ENCODE measurements at places on chromosomes 12 and 14. TPM values are rescaled to one million over a fixed set of nuclear protein-coding genes. Genes with fewer than 3 reads are reported as not detected.
A peak's percentile ranks its signal among the peaks of the same experiment; 100 is the strongest.

DNA sequence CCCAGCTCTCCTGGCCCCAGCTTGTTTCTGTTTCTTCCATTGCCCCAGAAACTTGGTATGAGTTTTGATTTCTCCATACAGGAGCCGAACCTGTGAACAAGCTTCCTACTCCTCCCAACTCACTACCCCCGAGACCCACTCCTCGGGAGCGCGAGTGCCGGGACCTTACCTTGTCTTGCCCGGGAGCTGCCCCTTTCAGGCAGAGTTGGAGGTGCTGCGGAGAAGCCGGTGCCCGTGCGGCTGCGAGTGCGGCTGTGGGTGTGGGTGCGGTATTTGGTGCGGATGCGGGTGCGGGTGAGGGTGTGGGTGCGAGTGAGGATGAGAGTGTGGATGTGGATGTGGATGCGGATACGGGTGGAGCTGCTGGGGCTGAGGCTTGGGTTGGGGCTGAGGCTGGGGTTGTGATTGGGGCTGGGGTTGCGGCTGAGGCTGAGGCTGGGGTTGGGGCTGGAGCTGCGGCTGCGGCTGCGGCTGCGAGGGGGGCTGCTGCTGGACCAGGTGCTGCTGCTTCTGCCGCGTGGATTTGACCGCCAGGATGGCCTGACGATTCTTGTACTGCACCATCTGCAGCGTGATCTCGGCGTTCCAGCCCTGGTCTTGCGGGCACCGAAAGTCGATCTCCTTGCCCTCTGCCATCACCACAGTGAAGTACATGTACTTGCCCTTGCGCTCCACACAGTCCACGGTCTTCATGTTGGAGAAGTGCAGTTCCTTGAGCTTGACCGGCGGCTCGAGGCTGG lies 1.1 kb downstream of the PHLDA1 start:
- peak overlapping the region; percentile 89 for H3K27ac ChIP-seq
- peaks cover 40% of the 10 kb centered on the region for H3K4me1 ChIP-seq
- no peaks in the 10 kb centered on the region for H3K27me3 ChIP-seq
- DNase-seq = peak; percentile 55
- peaks cover 54% of the 10 kb centered on the region for H3K36me3 ChIP-seq

- H3K4me1 ChIP-seq = peaks cover 16% of the 10 kb centered on the region
- H3K4me3 ChIP-seq = no peak overlapping the region
- H3K36me3 ChIP-seq = no peaks in the 10 kb centered on the region
- H3K27me3 ChIP-seq = no peaks in the 10 kb centered on the region
Observed at GRCh38 chr12:105417732-105418131, 87.2 kb downstream of the C12orf75 start.

- H3K27me3 ChIP-seq = no peaks in the 10 kb centered on the region
- H3K4me3 ChIP-seq = no peak overlapping the region
- H3K36me3 ChIP-seq = peaks cover 90% of the 10 kb centered on the region
- peak overlapping the region; percentile 2 for H3K27ac ChIP-seq
- peaks cover 10% of the 10 kb centered on the region for H3K4me1 ChIP-seq
- DNase-seq = no peak
Observed at GRCh38 chr12:4663971-4664505, 15.1 kb downstream of the NDUFA9 start.

GRCh38 chr12:53308276-53308675 lies 8.8 kb downstream of the MYG1 start:
- H3K4me1 ChIP-seq = no peaks in the 10 kb centered on the region
- H3K36me3 ChIP-seq = peaks cover 49% of the 10 kb centered on the region

- no peak overlapping the region for H3K4me3 ChIP-seq
- no peak overlapping the region for H3K27ac ChIP-seq
- no peaks in the 10 kb centered on the region for H3K36me3 ChIP-seq
- H3K27me3 ChIP-seq = no peaks in the 10 kb centered on the region
- DNase-seq = no peak
- H3K4me1 ChIP-seq = no peaks in the 10 kb centered on the region
Observed at GRCh38 chr14:62956413-62956812, 88.8 kb downstream of the KCNH5 start.

DNA sequence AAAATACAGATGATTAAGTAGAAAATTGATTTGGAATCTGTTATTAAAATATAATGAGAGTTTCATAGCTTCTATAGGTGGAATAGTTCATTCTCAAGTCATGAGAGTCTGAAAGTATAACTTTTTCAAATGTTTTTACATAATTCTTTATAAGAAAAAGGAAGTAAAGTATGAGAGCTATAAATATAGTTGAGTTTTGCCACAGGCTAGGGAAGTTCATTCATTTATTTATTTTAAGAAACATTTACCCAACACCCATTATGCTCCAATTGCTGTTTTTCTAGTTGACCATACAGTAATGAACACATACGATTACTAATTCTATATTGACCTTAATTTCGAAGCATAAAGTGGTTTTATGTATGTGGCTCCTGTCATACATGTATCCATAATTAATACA lies 24.8 kb downstream of the LRRIQ1 start:
- H3K36me3 ChIP-seq = no peaks in the 10 kb centered on the region
- no peak overlapping the region for H3K4me3 ChIP-seq
- H3K4me1 ChIP-seq = no peaks in the 10 kb centered on the region
- DNase-seq = no peak
- H3K27me3 ChIP-seq = no peaks in the 10 kb centered on the region

The OR6C75 gene
- not detected for total RNA-seq

GRCh38 chr14:74824997-74825396 lies 50.9 kb downstream of the PROX2 start:
- no peak overlapping the region for H3K4me3 ChIP-seq
- no peaks in the 10 kb centered on the region for H3K27me3 ChIP-seq
- H3K27ac ChIP-seq = no peak overlapping the region
- H3K4me1 ChIP-seq = no peaks in the 10 kb centered on the region
- DNase-seq = no peak

DNA sequence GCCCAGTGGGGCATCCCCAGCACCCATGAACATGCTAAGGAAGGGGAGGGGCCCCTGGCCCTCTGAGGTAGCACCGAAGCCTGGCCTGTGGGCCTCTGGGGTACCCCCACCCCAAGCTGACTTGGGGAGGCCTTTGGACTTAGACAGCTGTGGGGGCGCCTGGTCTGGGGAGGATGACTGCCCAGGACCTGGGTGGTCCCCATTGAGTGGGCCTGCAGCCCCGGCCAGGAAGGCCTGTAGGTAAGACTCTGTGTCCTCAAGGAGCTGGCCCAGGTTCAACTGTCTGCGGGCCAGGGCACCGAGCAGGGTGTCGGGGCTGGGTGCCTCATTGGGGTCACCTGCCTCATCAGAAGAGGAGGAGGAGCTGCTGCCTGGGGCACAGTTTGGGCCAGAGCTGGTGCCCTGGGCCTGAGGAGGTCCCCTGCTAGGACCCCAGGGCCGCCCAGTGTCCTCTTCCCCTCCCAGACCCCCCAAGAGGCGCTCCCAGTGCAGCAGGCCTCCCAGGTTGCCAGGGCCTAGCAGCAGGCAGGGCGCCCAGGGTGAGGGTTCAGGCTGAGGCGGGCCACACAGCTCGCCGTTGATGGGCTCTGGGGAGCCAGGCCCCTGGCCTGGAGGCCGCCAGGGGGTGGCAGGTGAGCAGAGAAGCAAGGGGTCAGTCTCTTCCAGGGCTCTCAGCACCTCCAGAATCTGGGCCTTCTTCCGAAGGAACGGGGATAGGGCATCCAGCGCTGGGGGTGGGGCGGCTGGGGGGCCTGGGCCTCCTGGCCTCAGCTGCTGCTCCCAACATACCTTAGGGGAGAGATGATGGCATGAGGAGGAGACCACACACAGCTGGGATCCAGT lies 31.4 kb downstream of the NCKAP5L start:
- H3K27me3 ChIP-seq = no peaks in the 10 kb centered on the region
- peaks cover 95% of the 10 kb centered on the region for H3K36me3 ChIP-seq
- H3K4me3 ChIP-seq = no peak overlapping the region
- peaks cover 43% of the 10 kb centered on the region for H3K4me1 ChIP-seq
- peak; percentile 91 for DNase-seq

- no peaks in the 10 kb centered on the region for H3K4me1 ChIP-seq
- DNase-seq = no peak
- H3K27ac ChIP-seq = no peak overlapping the region
- H3K36me3 ChIP-seq = peaks cover 62% of the 10 kb centered on the region
- H3K4me3 ChIP-seq = no peak overlapping the region
- no peaks in the 10 kb centered on the region for H3K27me3 ChIP-seq
Observed at GRCh38 chr12:132771126-132771838, 9.7 kb upstream of the ANKLE2 start.

DNA sequence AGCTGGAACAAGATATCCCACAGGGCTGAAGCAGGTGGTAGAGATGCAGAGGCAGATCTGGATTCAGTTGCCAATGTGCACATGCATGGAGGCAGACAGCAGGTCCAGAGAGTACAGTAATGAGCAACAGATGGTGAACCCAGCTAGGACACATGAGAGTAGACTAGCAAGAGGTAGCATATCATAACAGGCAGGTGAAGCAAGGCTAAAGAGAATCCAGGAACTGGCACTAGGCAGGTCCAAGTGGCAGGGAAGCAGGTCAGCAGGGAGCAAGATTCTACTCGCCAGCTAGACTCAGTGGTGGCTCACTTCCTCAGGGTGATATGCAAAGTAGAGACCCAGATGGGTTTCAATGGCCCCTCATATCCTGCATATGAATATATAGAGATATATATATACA lies 15.3 kb upstream of the MYF6 start:
- no peaks in the 10 kb centered on the region for H3K36me3 ChIP-seq
- no peak for DNase-seq
- no peaks in the 10 kb centered on the region for H3K27me3 ChIP-seq

DNA sequence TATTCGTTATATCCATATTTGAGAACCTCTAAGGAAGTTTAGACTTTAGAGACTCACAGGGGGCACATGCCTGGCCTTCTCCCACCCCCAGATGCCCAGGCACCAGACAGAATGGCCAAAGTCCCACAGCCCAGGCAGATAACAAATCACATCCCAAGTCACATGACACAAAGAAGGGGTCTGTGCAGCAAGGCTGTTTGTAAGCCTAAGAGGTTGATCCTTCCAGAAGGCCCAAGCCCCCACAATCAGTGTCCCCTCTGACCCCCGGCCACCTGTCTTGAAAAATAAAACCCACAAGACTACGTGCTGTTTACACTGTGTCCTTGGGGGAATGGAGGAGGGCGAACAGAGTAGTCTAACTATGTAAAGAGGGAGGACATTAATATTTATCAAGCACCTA lies 5.1 kb downstream of the CTDSP2 start:
- H3K27me3 ChIP-seq = no peaks in the 10 kb centered on the region
- no peak overlapping the region for H3K4me3 ChIP-seq
- H3K27ac ChIP-seq = no peak overlapping the region
- peaks cover 75% of the 10 kb centered on the region for H3K4me1 ChIP-seq

DNA sequence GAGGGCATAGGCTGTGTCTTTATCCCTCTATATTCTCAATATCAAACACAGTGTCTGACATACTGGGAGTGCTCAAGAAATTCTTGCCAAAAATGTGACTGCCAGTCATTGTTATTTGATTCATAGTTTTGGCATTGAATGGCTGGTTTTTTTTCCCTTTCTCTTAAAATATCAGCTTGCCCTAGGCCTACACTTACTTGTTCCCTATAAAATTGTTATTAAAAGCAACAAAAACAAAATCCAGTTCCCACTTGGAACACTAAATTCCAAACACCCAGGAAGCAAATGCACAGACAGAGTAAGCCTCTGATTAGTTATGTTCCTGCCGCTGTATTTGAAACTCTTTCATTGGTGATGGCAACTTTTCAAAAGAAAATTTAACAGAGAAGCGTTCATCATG lies 110.7 kb downstream of the WIF1 start:
- no peak for DNase-seq
- no peaks in the 10 kb centered on the region for H3K36me3 ChIP-seq
- no peaks in the 10 kb centered on the region for H3K4me1 ChIP-seq
- H3K27ac ChIP-seq = no peak overlapping the region
- no peak overlapping the region for H3K4me3 ChIP-seq
- H3K27me3 ChIP-seq = 0 out of 2 replicates have a peak, but pooled peaks cover 4% of the 10 kb centered on the region

The CELA1 gene
- 1.2 TPM for total RNA-seq

The PLD4 gene
- total RNA-seq = not detected

DNA sequence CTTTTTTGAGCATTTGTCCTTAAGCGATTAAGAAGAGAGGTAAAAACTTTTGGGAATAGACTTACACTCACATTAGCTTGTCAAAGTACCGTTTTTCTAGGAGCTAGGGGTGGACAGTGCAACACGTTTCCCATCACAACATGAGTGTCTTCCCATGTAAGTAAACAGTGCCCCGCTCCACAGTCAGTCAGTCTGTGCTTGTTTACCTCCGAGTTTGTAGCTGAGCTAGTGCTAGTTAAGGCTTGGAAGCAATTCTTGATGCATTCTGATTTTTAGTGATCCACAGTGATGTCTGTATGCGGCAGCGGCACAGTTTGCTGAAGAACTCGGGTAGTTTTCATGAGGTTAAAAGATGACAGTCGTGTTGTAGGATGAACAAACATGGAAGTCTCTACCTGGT lies 941 bp downstream of the ZDHHC17 start:
- no peaks in the 10 kb centered on the region for H3K27me3 ChIP-seq
- H3K4me1 ChIP-seq = peaks cover 8% of the 10 kb centered on the region
- no peak overlapping the region for H3K27ac ChIP-seq
- peak overlapping the region; percentile 72 for H3K4me3 ChIP-seq
- DNase-seq = no peak

DNA sequence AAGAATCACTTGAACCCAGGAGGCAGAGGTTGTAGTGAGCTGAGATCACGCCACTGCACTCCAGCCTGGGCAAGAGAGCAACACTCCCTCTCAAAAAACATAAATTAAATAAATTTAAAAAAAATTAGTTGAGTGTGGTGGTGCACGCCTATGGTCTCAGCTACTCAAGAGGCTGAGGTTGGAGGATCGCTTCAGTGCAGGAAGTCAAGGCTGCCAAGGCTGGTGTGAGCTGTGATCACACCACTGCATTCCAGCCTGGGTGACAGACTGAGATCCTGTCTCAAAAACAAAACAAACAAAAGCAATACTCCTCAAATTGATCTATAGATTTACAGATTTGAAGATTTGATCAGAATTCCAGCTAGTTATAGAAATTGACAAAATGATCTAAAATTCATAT lies 92.7 kb upstream of the RESF1 start:
- H3K4me1 ChIP-seq = no peaks in the 10 kb centered on the region
- no peaks in the 10 kb centered on the region for H3K27me3 ChIP-seq
- no peak for DNase-seq
- H3K36me3 ChIP-seq = no peaks in the 10 kb centered on the region
- no peak overlapping the region for H3K27ac ChIP-seq

DNA sequence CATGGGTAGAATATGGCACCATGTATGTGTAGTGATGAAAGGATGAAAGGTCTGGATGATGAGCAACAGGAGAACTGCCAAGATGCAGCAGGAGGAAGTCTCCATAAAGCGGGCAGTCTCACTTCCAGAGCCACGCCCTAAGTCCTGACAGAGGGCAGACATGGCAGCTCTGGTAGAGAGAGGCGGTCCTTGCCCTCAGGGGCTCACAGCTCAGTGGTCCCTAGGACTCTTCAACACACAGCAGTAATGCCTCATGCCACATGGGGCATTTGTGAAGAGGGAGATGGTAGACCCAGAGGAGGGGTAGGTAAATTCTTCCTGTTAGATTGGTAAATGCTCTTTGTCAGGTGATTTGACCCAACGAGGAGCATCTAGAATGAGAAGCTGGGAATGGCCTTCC lies 1088.4 kb downstream of the BCL11B start:
- no peaks in the 10 kb centered on the region for H3K36me3 ChIP-seq
- DNase-seq = no peak
- no peak overlapping the region for H3K27ac ChIP-seq

The BCL7A gene
- total RNA-seq = 1.5 TPM

- H3K4me3 ChIP-seq = no peak overlapping the region
- H3K27me3 ChIP-seq = no peaks in the 10 kb centered on the region
- peaks cover 17% of the 10 kb centered on the region for H3K4me1 ChIP-seq
- peak; percentile 59 for DNase-seq
- H3K36me3 ChIP-seq = no peaks in the 10 kb centered on the region
Observed at GRCh38 chr12:68572661-68573060, 38.0 kb upstream of the RAP1B start.

GRCh38 chr14:92578511-92578910 lies 64.9 kb downstream of the RIN3 start:
- no peaks in the 10 kb centered on the region for H3K27me3 ChIP-seq
- no peak for DNase-seq
- no peaks in the 10 kb centered on the region for H3K36me3 ChIP-seq
- no peak overlapping the region for H3K27ac ChIP-seq
- no peaks in the 10 kb centered on the region for H3K4me1 ChIP-seq

The MSI1 gene
- not detected for total RNA-seq

The SLCO1B1 gene
- total RNA-seq = not detected

All from SJSA1 (cell line).